Effector CD8-positive, alpha-beta T cell (primary cell): ENCODE measurements at places on chromosomes 11 and 22.
A peak's percentile ranks its signal among the peaks of the same experiment; 100 is the strongest.

- DNase-seq: no peak
Measured at GRCh38 chr11:124533626-124534025, 9.8 kb downstream of the OR8B12 start.

GRCh38 chr11:38503876-38504275, 1905.8 kb upstream of the RAG2 start:
- DNase-seq: no peak

DNA sequence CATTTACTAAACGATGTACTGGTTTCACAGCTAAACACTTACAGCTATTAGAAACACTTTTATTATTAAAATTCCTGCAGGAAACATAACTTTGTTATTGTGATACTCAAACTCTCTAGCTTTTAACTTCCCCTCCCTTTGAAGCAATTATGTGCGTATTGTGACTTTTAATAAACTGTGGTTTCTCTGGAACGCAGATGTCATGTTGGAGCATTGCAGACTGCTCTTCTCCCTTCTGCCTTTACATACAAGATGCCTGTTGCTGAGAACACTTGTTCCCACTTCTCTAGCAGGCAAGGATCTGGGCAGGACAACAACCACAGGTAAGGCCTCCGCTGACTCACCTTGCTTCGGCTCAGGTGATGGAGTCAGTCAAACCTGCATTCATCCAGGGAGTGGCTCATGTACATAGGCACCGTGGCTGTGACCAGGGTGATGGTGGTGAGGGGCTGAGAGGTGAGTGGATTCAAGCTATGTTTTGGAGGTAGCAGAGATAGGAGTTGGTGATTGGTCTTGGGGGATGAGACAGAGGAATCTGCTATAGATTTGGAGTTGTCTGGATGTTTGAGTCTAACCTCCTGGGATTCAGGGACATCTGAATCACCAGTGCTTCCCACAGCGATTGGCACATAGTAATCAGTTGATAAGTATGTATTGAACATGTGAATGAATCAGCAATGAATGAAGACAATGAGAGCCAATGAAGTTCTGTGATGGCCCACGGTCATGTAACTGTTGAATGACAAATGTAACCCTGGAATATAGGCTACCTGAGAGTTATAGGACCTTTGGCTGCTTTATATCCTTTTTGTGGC, 106.0 kb downstream of the ADAMTS15 start:
- no peak for DNase-seq

DNA sequence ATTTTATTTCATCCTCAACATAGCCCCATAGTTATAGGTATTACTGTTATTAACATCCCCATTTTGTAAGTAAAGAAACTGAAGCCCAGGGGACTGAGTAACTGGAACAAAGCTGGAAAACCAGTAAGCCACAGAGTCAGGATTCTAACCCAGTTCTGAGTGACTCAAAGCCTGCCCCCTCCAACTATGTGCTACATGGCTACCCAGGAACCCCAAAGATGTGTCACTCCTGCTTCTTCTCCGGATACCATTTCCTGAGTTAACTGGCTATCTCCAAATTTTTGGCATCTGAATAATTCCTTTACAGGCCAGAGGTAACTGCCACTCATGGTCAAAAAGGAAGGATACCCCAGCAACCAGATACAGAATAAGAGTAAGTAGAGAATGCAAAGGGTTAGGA, 43.6 kb downstream of the TENM4 start:
- no peak for DNase-seq

DNA sequence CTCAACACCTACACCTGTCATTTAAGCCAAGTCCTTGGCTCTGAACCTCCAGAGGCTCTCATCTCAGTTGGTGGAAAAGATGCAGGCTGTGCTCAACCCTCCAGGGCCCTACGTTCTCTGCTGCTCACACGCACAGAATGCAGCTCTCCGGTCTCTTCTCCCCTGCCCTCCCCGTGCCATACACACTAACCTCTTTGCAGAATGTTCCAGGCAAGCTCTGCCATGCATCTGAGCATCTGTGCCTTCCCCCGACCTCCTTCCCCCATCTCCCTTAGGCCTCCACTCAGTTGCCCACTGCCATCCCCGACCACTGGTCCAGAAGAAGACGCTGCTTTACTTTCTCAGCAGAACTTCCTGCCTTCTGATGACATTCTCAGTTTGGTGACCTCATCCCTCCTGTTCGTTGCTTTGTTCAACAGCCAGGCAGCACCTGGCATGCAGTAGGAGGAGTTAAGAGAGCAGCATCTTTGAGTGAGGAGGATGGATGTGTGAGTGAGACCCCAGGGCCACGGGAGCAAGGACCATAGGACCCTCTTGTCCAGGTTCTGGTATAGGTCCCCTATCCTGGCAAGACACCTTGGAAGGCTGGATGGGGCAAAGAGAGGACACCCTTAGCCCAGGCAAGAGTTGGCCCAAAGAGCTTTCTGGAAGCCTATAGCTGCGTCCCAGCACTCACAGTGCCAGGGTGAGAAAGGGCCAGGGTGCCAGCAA, 598.0 kb downstream of the BRD1 start:
- DNase-seq: no peak

DNA sequence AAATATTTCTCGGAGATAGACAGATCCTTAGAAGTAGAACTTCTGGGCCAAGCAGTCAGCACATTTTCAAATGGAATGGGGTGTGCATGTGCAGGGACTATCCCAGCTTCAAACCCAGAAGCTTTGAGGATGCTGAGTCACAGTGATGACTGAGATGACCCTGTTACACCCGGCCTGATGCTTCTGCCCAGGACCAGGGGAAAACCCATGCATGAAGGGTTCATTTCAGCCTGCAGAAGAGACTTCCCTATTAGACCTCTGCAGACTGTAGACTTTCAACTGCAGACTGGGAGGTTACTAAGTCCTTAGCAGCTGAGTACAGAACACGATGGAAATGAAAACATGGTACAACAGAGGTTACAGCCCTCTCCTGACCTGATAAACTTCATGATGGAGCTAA, 3.6 kb upstream of the OR2AT4 start:
- no peak for DNase-seq

GRCh38 chr11:102577182-102577581, 46.6 kb upstream of the MMP7 start:
- no peak for DNase-seq

DNA sequence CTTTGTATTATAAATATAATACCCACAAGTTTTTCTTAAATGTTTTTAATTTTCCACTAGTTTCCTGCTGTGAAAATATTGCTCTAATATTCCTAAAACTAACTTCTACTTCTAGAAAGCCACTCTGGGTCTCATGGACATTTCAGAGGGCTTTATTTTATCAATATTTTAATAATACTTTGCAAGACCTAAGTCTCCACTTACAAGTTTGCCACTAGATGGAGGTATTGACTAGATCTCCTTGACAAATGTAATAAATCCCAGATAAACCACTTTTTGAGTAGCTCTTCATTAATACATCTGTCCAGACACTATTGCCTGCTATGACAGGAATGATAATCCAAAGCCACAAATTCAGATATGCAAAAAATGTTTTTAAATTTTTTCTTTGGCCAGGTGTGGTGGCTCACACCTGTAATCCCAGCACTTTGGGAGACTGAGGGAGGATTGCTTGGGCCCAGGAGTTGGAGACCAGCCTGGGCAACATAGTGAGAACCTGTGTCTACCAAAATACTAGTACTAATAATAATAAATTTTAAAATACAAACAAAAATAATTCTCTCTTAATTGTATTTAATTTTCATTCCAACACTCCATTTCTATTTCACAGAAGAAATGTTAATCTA, 3.5 kb upstream of the ACAT1 start:
- no peak for DNase-seq

DNA sequence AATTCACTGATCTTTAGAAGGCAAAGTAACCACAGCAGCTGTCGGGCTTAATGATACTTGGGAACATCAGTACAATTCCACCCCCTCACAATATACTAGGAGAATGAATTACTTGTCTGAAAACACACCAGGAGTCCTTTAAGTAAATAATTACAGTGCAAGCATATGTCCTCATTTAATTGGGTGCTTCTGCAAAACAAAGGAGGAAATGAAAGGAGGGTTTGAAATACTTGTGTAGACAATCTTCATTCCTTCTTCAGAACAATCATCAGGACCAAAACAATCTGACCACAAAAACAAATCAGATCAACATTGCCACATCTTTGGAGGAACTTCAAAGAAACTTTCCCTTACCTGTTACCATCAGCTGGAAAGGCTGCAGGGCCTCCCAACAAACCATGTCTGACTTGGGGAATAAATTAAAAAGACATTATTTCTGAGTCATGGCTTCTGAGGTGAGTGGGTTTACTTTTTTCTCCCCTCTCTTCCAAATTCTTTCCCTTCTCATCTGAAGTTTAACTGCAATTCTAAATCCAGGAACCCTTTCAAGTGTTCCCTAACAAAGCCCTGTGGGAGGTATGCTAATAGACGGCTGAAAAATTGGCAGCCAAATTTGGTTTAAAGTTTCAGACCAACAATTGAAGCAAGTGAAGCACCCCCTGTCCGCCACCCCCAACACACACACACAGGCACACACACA, 12.5 kb upstream of the CCDC117 start:
- DNase-seq: no peak

DNA sequence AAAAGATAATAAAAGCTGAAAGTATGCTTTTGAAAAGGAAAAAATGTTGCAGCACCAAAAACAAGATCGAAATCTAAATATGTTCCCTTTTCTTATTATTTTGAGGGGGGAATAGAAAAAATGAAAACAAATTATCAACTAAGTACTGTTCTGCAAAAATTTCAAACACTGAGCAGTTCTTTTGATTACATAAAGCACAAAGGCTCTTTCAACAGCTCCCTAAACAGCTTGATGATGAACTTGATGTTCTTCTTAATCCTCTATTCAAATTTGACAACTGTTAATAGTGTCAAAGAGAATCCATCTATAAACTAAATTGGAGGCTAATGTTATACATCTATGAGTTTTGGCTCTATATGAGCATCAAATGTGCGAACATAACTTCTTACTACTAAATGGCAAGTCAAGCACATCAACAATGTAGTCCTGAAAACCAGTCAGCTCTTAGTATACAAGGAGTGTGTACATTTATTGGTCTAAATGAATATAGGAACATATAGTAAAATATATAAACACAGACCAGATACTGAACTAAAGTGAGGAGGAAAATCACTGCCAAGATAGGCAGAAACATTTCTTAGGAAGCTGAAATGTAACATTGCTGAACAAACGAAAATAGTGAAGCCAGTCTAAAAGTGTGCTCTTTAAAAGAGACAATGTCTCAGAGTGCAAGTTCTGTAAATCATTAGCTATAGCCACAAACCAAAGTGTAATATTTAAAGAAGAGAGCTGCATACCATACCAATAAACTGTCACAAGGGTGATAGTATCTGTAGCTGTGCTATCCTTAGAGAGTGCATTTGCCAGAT, 94.3 kb downstream of the SOX6 start:
- DNase-seq: no peak

DNA sequence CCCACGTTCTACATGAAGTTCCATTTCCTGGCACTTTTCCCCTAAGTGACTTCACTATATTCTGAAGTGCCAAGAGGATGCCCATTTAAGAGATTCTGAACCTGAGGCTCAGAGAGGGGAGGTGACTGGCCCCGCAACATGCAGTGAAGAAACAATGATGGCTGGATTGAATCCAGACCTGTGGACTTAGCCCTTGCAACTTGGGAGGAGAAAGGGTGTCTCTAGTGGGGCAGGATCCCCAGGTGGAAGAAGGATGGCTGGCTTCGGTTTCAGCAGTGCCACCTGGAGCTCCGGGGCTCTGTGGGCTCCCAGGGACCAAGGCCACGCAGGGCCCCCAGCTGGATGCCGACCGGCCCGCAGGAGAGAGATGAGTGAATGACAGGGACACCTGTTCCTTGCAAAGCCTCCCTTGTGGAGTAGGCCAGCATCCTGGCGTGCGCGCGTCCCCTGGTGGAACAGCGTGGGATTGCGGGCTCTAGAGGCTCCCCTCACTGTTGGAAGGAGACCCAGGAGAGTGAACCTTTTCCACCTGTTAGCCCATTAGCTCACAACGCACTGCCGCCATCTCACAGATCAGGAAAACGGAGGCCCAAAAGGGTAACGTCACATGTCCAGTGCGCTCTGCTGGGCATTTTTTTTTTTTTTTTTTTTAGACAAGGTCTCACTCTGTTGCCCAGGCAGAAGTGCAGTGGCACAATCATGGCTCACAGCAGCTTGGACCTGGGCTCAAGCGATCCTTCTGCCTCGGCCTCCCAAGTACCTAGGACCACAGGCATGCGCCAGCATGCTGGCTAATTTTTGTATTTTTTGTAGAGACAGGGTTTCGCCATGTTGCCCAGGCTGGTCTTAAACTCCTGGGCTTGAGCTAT, 104.7 kb downstream of the KIAA1671 start:
- DNase-seq: peak; percentile 60

DNA sequence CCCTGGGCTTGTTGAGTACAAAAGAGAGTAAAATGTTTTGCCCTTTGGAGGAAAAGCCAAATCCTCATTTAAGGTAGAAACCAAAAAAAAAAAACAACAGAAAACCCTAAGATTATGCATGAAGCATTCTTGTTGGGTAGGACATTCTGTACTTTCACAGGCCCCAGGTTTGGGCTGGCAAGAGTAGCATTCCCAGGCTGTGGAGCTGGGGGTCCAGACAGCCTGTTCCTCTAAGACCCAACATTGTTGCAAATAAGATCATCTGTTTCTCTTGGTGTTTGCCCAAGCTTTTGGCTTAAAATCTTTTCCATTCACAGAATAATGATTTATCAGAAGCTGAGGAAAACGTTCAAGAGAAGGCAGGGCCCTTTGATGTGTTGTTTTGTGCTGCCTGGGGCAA, 123.8 kb downstream of the MICAL2 start:
- no peak for DNase-seq

- no peak for DNase-seq
Measured at GRCh38 chr11:76646882-76647534, 23.5 kb downstream of the LRRC32 start.

DNA sequence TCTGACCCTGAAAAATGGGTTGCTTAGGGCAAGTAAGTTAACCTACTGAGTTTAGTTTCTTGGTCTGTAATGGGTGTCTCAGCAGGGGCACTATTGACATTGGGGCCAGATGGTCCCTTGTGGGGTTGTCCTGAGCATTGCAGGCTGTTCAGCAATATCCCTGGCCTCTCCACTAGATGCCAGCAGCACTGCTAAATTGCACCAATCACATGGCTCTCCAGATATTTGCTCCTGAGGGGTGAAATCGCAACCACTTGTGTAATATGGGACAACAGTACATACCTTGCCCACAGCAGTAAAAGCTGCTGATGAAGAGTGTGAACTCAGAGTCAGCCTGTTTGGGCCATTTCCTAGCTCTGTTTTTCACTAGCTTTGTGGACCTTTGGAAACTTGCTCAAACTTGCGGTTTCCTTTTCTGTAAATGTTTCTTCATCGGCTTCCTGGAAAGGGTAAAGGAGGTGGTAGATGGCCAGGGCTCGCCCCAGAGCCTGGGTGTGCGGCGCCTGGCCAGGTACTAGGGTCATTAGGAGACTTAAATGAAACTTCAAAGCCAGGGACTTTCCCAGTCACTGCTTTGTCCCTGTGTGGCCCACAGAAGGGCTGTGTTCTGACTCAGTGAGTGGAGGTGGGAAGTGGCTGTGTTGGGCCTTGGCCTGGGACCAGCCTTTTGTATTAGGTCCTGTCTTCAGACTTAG, 13.0 kb downstream of the NCF4 start:
- no peak for DNase-seq

DNA sequence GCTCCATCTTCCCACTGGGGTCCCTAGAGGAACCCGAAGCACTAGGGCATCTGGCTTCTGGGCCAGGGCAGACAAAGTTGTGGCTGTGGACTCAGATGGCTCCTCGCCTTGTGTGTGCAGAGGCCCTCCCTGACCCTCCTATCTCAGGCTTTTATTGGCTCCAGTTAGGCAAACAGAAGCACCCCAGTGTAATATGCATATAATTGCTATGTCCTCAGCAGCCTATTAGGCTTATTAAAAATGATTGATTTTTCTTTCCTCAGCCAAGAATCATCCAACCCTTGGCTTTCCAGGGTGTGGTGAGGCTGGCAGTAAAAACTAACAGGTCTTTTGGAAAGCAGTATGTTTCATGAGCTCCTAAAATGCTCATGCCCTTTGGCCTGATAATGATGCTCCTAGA, 22.3 kb downstream of the UPB1 start:
- no peak for DNase-seq
